ENCODE measurements at places on chromosomes 16 and 17.

- no peak for DNase-seq
Observed at GRCh38 chr17:33121272-33121671, 129.6 kb downstream of the SPACA3 start.

DNA sequence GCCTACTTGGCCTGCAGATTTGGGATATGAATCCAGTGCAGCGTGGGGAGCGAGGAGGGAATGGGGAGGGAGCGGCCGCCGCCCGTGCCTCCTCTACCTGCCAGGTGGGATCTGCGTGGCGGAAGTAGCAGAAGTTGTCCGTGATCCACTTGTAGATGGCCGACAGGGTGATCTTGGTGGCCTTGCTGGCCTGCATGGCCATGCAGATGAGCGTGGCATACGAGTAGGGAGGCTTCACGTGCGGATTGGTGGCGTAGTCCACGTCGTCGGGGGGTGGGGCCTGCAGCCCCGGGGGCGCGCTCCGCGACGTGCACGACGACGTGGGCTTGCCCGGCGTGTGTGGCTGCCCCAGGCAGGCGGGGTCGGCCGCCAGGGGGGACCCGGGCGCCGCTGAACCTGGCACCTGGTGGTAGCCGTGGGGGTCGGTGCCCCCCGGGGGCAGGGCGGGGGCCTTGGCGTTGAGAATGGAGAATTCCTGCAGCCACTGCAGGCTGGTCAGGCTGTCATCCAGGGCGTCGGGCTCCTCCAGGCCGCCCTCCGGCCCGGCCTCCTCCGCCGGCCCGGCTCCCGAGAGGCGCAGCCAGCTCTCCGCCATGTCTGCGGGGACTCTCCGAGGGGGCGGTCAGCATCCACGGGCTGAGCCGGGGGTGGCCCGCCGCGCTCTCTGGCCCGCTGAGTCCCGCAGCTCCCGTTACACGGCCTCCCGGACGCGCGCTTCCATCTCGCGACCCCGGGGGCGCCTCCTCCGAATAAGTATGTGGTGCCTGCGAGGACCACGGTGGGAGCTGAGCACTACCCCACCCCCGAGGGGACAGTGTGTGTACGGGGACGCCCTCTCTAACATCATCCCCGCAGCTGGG is 1.0 kb downstream of the FOXJ1 start:
- DNase-seq, result peak; percentile 49

GRCh38 chr17:13384626-13385025 is 217.1 kb downstream of the HS3ST3A1 start:
- no peak for DNase-seq

DNA sequence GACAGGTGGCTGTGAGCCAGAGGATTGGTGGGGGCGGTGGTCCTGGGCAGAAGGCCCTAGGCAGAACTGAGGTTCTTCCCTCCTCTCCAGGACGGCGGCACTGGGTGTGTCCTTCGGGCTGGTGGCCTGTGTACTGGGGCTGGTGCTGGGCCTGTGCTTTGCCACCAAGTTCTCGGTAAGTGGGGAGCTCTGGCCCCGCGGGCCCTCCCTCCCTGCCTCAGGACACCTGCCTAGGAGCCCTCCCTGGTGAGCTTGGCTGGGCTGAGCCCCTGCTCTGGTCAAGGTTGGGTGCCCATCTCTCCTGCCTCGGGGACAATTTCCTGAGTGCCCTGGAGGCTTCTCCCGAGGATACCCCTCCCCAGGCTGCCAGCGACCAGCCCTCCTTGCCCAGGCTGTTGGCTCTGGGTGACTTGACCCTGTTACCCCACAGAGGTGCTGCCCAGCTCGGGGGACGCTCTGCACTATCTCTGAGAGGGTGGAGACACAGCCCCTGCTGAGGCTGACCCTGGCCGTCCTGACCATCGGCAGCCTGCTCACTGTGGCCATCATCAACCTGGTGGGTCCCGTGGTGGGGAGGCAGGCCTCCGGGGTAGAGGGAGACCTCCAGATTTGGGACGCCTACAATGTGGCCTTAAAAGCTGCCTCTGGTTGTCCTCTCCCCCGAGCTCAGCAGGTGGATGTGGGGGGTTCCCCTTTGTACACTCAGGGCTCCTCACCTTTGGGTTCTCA is 42.0 kb downstream of the ADCY7 start:
- peak; percentile 35 for DNase-seq

DNA sequence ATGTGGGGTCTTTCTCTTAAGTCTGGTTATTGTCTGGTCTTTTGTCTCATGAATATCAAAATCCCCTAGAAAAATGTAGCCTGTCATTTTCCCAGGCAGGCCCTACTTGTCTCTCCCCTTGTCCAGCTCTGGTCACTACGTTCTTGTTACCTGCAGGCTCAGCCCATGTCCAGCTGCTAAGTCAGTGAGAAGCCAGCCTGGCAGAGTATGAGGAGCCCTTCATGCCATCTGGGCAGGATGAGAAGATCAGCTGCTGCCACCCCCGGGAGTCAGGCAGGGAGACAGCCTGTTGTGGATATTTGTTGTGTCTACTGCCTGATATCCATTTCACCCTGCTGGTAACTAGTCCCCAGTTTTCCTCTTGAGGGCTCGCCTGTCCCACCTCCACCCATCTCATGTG is 88.9 kb downstream of the ASIC2 start:
- no peak for DNase-seq

GRCh38 chr17:10025976-10026901 is 121.2 kb upstream of the RCVRN start:
- no peak for DNase-seq

GRCh38 chr17:50279181-50279526 is 4.9 kb downstream of the TMEM92 start:
- DNase-seq, result no peak

DNA sequence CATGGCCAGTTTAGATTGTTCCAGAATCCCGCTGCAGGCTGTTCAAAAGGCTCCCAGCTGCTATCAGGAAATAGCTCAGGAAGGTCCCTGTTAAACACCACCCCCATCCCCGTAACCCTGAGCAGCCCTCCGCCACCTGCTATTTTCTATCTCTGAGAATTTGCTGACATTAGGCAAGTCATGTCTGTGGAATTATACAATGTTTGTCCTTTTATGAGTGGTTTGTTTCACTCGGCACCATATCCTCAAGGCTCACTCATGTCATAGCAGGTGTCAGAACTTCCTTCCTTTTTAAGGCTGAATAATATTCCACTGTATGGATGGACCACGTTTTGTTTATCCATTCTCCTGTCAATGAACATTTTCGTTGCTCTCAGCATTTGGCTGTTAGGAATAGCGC is 164.3 kb upstream of the FOXF1 start:
- no peak for DNase-seq

DNA sequence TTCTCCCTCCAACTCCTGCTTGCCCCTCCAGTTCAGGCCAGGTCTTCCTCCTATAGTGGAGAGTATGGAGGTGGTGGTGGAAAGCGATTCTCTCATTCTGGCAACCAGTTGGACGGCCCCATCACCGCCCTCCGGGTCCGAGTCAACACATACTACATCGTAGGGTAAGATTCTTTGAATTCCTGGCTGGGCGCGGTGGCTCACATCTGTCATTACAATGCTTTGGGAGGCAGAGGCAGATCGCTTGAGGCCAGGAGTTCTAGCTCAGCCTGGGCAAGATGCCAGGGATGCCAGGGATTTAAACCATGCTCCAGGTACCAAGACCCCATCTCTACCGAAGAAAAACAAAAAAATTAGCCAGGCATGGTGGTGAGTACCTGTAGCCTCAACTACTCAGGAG is 1.4 kb downstream of the ZG16 start:
- DNase-seq, result no peak

DNA sequence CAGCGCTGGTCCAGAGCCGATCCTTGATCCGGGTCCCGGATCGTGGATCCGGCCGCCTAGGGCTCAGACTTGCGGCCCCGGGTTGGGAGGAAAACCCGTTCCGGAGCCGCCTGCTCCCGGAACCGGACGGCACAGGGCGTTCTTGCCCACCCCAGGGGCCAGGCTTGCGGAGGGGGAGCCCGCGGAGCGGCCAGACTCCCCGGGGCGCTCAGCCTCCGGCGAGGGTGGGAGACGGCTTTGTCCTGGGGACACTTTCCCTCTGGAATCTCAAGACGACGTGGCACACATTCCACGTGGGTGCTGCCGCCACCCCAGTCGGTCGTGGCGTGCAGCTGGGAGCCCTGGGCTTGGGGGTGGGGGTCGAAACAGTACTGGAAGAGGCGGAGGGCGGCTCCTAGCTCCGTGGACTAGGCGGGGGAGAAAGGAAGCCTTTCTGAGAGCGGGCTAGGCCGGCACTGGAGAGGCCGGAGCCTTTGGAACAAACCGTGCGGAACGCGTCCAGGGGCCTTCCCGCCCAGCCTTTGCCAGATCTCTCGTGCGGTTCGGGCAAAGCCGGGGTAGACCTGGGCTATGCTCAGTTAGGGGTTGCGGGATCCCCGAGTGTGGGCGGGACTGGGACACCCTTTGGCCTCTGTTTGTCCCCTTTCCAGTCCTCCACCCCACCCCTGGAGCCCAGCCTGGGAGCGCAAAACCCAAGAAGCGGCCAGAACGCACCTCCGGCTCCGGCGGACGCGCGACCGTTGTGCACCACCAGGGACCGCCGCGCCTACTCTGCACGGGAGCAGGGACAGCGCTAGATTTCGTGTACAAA is 26.5 kb downstream of the SREBF1 start:
- DNase-seq, result peak; percentile 85

GRCh38 chr16:55370762-55371482 is 46.9 kb downstream of the IRX6 start:
- peak; percentile 84 for DNase-seq

GRCh38 chr16:35734728-35735402 is 2275.5 kb downstream of the TP53TG3F start:
- no peak for DNase-seq

DNA sequence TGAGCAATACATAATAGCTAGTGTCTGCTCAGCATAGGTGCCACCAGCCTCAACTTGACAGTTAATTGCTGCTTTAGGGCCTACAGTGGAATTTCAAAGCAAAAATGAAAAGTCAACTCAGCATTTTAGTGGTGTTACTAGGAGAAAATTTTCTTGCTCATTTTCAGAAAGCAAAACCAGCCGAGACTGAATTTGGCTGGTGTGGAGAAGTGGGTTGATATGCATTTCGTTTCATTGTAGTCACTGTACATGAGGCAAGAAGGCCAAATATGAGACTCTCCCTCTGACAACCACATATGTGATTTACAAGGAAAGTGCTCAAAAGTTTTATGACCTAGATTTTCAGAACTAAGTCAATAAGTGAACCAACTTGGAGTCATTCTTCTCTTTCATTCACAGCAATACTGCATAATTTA is 54.0 kb downstream of the DUSP14 start:
- no peak for DNase-seq

GRCh38 chr17:73290399-73291259 is 21.2 kb downstream of the CDC42EP4 start:
- no peak for DNase-seq

DNA sequence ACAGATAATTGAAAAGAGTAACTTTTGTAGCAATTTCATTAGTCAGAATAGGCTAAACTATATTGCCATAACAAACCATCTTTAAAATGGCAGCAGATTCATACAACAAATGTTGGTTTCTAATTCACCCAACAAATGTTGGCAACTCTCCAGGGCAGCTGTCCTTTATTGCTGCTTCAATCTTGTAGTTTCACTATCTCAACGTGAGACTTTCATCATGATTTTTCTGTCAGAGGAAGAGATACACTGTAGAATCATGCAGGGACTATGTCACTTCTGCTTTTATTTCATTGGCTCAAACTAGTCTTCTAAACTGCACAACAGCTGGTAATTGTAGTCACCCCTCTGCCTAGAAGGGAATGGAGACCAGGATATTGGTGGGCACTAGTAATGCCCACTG is 174.2 kb downstream of the TANC2 start:
- no peak for DNase-seq

DNA sequence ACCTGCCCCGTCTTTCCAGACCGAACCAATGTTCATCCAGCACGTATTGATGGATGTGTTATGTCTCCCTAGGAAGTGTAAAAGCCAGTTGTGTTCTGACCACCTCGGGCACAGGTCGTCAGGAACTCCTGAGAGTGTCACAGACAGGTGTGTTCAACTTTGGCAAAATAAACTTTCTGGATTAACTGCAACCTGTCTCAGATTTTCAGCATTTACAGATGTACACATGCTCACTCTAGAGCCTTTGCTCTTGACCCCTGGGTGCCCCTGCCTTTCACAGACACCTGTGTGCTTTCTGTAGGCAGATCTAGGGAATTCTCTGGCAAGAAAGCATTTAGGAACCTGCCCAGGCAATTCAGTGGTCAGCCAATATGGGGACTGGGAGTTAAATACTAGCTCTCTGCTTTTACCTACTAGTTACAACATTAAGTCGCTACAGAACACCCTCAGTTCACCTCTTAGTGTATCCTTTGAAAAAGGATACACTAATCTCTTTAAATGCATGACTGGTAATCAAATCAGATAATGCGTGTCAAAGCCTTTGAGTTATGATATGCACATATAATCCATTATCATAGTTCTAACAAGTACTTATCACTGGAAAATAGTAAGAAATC is 188.9 kb downstream of the CPPED1 start:
- no peak for DNase-seq

DNA sequence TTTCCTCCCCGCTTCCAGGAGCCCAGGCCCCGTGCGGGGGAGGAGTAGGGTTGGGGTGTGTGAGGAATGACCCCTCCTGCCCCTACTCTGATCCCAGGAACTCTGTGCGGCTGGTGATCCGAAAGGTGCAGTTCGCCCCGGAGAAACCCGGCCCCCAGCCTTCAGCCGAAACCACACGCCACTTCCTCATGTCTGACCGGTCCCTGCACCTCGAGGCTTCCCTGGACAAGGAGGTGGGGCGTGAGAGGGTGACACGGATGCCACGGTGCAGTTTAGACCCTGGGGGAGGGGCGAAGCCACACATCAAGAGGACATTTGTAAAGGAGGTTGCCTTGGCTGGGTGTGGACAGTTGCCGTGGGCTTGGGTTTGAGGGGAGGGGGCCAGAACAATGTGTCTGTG is 7.4 kb downstream of the ARRB2 start:
- no peak for DNase-seq

DNA sequence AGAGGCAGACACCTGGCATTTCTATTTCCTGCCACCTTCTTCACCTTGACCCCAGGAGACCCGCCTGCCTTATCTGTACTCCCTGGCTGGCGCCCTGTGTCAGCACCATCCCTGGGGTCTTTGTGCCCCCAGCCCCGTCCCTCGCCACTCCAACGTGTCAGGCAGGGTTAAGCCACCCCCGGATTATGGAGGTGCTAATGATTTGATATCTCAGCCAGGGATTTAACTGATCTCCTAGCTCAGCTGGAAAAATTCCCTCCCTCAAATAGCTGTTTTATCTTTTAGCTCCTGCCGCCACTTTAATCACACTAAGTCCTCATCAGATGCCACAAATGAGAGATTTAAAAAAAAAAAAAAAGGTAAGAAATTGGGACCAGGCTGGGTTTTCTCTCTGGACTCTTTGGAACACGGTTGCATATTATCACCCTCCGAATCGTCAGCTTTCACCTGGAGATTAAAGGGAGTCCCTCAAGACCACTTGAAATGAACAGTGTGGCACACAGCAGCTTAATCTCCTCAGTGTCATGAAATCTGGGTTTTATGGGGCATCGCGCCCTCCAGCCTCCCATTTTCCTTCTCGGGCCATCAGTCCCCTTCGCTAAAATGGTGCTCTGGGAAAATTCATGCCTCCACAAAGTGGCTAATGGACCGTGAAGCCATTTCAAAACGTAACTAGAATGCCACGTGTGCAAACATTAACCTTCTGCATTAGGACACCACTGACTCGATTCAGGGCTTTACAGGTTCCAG is 26.2 kb upstream of the WFDC1 start:
- no peak for DNase-seq
